Hippocampal formation (tissue), 2 donors: ENCODE measurements at places on chromosomes 1 and 21.

DNA sequence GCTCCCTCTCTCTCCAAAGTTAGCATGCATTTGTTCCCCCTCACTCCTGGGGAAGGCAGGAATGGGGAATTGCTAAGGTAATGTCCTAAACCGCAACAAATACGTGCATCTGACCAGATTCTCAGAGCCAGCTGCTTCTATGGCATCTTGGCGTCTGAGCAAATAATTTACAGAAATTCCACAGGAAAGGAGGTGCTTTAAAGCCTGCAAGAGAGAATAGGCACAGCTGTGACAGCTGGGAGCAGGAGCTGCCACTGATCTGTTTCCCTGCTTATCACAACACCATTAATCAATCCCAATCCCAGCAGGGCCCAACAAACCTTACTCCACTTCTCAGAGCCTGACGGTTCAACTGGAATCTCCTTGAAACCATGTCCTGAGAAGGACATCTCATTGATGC, 83.5 kb upstream of the ZNF281 start:
- DNase-seq = no peak

DNA sequence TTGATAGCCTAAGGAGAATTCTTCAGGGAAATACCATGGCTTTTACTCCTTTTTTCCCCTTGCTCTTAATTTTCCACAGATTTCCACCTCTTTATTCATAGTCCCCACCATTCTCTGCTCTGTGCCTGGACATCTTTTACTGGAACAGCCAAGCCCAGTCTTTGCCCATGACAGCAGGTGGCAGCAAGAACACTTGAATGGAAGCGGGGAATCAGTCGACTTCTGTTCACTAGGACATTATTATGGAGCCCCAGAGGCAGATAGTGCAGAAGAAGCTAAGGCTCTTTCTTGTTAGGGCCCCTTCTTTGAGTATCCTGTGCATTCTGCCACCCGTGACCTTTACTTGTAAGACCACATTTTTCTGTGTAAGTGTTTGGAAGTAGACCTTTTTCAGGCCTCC, 6.3 kb downstream of the OR14I1 start:
- DNase-seq = no peak

GRCh38 chr1:88787023-88787903, 103.2 kb downstream of the PKN2 start:
- DNase-seq = no peak

DNA sequence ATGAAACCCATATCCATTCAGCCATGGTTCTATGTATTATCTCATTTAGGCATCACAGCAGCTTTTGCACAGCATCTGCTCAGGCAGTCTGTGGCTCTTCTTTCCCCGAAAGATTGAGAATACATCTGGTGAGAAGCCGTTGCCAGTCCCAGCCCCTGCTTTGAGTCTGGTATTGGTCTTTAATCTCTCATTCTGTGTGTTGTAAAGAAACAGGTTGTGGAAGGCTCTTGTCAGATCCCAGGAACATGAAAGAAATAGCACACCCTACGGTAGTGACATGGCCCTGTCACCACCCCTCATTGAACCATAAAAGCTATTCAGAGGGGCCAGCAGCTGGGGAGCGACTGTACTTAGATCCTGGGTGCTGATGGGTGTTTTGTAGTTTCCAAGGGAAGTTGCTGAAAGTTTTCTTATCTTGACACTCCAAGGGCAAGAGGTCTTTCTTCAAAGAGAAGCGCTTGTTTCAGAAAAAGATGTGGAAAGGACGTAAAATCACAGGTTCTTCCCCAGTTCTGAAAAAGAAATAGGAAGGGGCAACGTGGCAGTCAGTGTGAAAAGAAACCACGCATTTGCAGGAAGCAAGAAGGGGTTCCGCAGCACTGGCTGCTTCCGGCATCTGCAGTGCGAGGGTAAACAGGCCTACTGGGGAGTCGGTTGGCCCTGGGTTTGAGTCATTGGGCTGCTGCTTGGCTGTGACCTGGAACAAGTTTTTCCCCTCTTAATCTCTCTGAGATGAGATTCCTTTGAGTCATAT, 145.0 kb downstream of the DHRS3 start:
- no peak for DNase-seq

DNA sequence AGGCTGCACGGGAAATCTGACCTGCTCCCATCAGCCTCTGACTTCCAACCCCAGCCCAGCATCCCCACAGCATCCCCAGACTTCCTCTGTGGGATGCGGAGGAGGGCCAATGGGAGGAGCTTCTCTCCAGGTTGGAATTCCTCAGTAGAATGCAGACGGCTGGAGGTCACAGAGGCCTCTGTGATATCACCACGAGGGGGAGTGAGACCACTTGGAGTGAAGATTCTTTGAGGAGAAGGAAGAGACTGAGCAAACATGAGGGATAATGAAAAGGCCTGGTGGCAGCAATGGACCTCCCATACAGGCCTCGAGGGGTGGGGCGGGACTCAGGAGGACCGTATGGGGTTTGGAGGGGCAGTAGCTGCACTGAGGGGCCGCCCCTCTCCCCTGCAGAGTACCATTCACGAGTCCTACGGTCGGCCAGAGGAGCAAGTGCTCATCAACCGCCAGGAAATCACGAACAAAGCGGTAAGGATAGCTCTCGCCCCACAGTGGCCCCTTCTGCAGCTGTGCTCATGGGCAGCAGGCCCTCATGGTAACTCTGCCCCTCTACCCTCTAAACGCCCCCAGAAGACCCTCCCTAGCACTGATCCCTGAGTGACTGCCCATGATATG, at the start of gene CATSPER4:
Gene CATSPER4, plus strand, starts transcription at position 230 of the 615 bp plus-strand sequence. Its CDS starts 26 bp downstream, at position 256.
- no peak for DNase-seq

DNA sequence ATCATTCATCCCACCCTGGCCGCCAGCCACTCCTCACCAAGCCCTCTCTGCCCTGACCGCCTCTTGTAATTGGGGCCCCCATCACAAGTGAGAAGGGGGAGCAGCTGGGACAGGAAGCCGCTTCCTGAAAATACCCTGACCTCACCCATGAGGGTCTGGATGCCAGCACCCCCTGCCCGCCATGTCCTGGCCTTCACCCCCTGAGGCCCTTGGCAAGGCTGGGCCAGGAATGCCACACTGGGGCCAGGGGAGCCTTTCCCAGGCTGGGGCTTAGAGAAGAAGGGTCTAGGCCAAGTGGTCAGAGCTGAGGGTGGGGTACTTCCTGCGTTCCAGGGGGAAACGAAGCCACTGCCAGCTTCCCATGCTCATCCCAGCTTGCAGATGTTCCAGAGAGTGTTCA, 60.5 kb downstream of the TAS1R2 start:
- no peak for DNase-seq

GRCh38 chr1:99397029-99397428, 132.7 kb downstream of the PLPPR4 start:
- DNase-seq = no peak

- no peak for DNase-seq
Measured at GRCh38 chr1:29784276-29785136, 548.2 kb downstream of the PTPRU start.

GRCh38 chr1:115134231-115134630, 44.9 kb upstream of the TSPAN2 start:
- DNase-seq = no peak

- DNase-seq = peak; percentile 74
Measured at GRCh38 chr1:91022518-91022929, 689 bp upstream of the ZNF644 start.

DNA sequence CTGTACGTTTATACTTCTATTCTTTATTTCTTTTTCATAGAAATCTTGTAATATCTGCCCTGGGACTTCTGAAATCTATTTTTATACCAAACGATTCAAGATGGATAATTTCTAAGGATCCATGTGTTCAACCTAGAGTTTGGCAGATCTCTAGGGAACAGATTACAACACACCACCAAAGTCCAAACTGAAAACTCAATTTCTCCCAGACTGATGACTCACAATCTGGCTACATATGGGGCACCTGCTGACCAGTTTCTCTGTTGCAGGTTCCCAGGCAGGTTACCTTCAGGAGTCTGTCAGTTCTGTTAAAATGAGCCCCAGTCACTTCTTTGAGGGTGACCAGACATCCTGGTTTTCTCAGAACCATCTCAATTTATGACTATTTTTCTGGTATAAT, 439.4 kb downstream of the GPATCH2 start:
- DNase-seq = no peak

GRCh38 chr1:245500546-245500945, 345.8 kb downstream of the KIF26B start:
- DNase-seq = no peak

- DNase-seq = no peak
Measured at GRCh38 chr1:242139442-242139841, 140.5 kb upstream of the MAP1LC3C start.

- DNase-seq = no peak
Measured at GRCh38 chr21:14275702-14276205, 59.8 kb downstream of the RBM11 start.

GRCh38 chr1:158311066-158311465, 20.3 kb downstream of the CD1B start:
- DNase-seq = no peak

DNA sequence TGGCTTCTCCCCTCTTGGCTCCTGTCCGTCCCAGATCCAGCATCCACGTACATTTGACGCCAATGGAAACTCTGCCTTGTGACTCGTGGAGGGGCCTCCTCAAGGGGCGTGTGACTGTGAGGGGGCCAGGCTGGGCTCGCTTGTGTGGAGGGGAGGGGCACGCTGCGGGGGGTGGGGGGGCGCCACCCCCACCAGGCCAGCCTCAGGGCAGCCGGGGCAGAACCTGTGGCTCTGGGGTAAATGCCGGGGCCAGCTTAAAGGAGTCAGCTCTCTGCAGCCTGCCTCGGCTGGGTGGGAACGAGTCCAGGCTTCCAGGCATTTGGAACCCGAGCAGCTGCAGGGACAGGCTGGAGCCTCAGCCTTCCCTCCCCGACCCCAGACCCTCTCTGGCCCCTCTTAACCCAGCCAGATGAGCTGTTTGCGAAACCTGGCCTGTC, 94.1 kb downstream of the SIK1 start:
- no peak for DNase-seq

DNA sequence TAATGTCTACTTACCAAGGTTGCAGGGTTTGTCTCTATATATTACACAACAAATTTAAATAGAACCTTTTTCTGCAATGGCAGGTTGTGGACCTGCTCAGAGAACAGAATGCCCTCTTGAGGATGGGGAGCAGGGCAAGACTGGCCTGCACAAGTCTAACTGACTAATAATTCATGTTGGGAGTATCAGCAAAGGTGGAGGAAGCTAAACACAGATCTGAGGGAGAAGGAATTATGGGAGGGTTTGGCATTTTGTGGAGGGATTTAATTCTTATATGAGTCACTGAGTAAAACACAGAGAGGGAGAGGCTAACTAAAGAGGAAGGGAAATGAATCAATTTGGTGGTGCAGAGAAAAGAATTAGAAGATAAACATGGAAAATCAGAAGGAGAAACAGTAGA, 40.0 kb downstream of the CLDN17 start:
- no peak for DNase-seq

DNA sequence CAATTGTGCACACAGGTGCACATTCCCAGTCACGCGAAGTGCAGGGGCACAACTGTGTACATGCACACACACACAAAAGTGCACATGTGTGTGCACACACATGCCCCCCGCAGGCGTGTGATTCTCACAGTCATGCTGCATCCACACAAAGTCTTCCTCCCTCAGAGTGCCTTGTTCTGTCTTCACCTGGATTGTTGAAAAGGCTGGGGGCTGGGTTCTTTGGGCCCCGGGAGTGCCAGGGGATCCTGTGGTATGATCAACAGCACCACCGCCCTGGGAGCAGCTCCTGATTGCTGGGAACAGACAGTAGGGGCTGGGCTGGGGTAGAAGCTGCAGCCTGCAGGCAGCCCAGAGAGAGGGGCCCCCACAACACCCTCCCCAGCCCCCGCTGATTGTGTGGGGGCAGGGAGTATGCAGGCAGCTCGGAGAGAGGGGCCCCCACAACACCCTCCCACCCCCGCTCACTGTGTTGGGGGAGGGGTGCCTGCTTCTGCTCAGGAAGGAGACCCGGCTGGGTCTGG, 3.4 kb downstream of the COL18A1 start:
- no peak for DNase-seq

DNA sequence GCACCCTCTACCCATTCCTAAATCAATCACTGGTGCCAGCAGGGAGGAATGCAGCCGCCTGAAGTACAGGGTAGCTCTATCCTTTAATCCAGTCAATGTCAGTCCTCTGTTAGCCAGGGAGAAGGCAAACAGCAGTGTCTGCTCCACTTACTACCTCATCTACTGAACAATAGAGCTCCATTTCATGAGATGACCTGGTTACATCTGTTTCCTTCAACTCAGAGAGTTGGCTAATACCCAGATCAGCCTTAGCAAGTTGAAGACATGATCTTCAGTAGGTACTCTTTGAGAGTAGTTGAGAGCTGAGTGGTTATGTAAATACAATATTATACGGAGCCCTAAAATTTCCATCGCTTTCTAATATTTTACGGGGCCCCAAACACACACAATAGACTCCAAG, 46.1 kb upstream of the CD34 start:
- no peak for DNase-seq

GRCh38 chr1:175216444-175216843, 23.9 kb upstream of the KIAA0040 start:
- DNase-seq = no peak

GRCh38 chr1:13812456-13813397, 112.7 kb downstream of the PRDM2 start:
- no peak for DNase-seq

DNA sequence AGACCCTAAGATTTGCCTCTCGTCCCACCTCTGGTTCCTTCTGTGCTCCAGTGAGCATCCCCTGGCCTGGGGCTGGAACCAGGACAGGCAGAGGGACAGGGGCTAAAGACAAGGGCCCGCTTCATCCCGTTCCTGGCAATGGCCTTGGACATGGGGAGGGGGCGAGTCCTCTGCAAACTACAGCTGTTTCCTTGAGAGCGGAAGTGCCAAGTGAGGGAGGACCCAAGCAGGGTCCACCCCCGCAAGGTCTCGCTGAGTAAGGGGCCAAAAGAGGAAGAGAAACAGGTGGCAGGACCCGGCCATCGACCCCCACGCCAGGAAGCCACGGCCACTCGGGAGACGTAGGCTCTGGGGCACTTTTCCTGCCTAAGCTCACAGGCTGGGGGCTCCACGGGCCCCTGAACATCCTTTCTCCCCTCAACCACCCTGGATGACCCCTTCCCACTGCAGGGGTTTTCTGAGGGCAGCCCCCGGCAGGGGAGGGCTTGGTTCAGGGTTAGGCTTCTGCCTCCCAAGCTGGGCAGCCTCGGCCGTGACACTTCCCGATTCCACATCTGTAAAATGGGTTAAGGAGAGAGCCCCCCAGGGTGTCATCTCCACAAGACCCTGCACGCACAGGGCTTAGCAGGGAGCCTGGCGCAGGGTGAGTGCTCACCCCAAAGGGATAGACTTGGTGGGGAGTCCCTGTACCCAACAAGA, 17.9 kb upstream of the PLEKHG5 start:
- no peak for DNase-seq

DNA sequence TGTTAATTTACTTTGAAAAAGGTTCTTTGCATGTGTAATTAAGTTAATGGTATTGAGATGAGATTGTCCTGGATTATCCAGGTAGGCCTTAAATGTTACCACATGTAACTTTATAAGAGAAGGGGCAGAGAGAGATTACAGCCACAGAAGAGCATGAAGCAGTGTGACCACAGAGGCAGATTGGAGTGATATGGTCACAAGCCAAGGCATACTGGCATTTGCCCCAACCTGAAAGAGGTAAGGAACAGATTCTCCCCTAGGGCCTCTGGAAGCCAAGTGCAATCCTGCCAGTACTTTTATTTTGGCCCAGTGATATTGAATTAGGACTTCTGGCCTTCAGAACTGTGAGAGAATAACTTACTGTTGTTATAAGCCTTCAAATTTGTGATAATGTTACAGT, 23.0 kb downstream of the RNF2 start:
- no peak for DNase-seq

GRCh38 chr21:27953340-27954045, 986.6 kb upstream of the ADAMTS5 start:
- no peak for DNase-seq
